ENCODE measurements at places on chromosomes 7 and 10.
A peak's percentile ranks its signal among the peaks of the same experiment; 100 is the strongest.

DNA sequence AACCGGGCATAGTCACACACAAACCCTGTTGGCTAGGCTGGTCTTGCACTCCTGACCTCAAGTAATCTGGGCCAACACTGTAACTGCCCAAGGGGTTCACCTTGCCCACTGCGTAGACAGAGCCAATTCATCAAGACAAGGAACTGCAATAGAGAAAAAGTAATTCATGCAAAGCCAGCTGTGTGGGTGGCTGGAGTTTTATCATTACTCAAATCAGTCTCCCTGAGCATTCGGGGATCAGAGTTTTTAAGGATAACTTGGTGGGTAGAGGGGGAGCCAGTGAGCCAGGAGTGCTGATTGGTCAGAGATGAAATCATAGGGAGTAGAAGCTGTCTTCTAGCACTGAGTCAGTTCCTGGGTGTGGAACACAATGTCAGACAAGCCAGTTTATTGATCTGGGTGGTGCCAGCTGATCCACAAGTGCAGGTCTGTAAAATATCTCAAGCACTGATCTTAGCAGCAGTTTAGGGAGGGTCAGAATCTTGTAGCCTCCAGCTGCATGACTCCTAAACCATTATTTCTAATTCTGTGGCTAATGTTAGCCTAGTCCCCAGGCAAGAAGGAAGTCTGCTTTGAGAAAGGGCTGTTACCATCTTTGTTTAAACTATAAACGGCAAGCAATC, 15.6 kb upstream of the FXYD4 start:
- no peak for DNase-seq

DNA sequence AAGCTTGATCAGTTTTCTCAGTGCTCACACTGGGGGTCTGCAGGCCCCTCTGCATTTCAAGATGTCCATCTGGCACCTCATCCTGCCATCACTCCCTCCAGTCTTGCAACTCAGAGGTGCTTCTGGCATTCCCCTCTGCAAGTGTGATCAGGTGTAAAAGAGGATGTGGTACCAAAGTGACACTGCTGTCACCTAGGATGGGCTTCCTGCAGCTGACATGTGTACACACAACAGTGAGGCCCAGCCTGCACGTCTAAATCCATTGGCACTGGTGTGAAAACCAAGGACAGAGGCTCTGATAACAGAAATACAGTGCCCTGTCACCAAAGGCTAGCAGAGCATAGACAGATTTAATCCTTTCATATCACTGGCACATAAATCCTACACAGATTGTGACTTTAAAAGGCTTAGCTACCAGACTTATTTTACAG, 162.5 kb upstream of the CELF2 start:
- no peak for DNase-seq

DNA sequence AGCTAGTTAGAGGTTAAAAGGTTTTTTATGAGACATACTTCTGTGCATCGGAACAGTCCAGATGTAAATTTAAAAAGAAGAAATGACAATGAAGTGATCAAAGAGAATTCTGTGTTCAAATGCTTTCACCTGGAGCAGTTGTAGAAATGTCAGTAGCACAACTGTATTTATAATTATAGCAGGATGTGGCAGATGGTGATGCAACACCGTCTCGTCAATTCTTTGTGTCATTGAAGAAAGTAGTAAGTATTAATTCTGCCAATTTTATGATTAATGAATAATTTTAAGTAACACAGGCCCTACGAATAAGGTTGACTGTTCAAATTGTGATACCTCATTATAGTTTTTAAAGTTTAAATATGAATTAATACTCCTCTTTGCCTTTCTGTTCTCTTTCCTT, 171.1 kb downstream of the ADK start:
- DNase-seq, result no peak

GRCh38 chr7:135510592-135511183, 786 bp upstream of the CNOT4 start:
- no peak for DNase-seq

DNA sequence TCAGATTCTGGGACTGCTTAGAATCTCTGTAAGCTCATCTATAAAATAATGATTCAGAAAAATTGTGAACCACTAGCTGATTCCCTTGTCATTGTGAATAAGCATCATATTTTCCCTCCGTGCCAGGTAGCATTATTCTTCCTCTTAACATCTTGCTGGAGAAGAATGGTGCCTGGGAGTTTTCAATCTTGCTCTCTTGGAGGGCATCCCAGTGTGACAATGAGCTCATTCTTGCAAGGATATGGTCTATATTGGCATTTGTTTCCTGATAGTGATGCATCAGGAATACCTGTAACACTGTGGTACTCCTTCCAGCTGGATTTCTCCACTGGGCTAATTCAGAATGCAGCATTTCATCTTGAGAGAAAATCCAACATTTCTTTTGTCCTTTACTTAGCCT, 126.4 kb upstream of the ITGB1 start:
- no peak for DNase-seq

DNA sequence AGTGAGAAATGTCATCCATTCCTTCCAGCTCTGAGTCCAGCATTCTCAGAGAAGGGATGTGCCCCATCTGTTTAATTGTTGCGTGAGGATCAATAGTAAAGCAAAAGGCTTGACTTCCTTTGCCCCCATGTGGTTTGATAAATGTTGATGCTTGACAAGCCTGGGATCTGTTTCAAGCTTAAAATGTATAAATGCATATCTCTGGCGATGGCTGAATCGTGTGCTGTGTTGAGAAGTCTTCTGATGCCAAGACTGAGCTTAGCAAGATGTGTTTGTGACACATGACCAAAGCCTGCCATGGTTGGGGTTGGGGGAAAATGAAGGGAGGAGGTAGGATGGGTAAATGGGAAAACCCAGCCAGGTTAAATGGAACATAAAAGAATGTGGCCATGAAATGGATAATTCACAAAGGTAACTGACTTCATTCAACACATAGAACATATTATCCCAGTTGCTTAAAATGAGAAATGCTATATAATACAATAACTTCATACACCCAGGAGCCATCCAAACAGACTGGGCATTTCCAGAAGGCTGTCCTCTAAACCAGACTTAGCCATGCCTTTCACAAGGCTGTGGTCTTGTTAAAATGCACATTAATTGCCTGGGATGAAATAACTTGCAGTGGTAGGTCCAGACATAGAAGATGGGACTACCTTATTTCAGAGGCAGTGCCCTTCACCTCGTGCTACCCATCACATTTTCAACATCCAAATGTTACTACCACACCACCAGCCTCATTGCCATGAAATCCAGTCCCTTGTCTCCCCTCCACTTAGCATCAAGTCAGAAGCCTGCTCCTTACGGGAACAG, 147.3 kb upstream of the PDE1C start:
- no peak for DNase-seq

DNA sequence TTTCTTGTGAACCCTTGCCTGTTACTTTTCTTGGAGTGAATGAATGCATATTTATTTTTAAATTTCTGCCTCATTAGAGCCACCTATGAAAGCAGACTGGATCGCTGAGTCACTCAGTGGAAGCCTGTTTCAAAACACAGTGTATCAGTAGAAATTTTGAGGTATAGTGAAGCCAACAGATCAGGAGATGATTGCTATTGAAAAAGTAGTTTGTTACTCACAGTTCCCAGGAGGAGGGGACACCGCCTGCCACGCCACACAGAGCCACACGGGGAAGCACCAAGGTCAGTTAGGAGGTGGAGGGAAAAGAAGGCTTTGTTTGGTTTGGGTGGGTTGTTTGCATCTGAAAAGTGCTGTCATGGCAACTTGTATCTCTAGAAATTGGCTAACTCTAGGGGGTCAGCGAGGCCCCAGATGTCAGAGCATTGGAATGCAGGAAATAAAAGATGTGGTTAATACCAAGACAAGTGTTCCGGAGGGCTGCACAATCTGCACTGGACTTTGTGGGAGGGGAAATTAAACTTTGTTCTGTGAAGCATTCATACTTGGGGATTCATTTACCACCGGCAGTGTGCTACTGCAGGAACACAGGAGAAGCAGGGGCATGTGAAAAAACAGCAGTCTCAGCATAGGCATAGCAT, 106.4 kb upstream of the SDK1 start:
- DNase-seq, result no peak

- DNase-seq, result no peak
Observed at GRCh38 chr7:97025983-97026714, 1.5 kb upstream of the DLX5 start.

GRCh38 chr10:63922468-63923284, 401.5 kb downstream of the REEP3 start:
- DNase-seq, result no peak

DNA sequence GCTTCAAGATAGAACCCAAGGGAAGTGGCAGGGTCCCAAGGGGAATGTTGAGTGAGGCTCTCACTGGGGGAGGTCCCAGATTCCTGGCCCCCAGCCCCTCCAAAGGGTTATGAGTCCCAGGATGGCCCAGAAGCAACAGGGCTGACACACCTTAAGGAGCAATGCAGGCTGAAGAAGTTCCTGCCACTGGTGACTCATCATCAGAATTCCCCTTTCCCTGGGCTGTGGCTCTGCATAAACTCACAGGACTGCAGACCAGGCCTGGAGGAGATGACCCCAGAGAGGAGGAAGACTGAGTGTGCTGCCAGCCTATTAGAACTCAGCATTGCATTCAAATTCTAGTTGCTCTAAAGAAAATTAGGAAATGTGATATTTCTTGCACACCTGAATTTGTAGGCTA, 126.7 kb downstream of the DPP6 start:
- DNase-seq, result no peak

DNA sequence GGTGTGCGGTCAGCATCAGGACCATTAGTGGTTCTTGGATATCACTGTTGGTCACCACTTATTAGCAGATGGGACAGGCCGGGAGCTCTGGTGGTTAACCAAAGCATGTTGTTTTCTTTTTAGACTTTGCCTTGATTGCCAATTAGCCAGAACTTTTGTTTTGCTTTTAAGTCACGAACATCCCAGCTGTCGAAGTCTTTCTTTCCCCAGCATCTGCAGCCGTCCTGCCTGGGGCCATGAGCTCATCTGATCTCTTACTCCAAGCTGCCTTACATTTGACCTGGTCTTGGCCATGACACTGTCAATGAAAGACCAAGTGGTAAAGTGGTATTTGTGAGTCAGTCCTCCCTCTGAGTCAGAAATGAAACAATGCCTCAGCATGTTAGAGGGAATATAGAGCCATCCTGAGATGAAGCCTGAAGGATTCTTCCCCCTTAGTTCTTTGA, 53.9 kb upstream of the CREB5 start:
- DNase-seq, result peak; percentile 96

GRCh38 chr7:82865856-82866255, 296.8 kb downstream of the PCLO start:
- no peak for DNase-seq

- no peak for DNase-seq
Observed at GRCh38 chr10:43607199-43607573, 948 bp downstream of the ZNF485 start.

DNA sequence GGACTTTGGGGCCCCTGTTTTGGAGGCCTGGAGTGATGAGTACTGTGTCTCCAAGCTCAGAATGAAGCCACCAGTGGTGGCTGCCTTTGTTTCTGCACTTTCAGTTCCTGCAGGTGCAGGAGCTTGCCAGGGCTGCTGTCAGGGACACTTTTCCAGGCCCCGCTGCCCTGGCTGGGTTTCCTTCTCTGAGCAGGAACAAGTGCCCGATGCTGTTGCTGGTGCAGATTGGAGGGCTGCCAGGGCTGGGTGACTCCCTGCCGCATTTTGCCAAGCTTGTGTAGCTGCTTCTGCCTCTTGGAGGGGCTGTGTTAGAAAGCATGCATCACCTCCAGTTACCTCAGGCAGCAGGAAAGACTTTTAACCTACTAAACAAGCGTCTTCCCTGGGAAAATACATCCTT, 211.1 kb downstream of the MGMT start:
- no peak for DNase-seq

DNA sequence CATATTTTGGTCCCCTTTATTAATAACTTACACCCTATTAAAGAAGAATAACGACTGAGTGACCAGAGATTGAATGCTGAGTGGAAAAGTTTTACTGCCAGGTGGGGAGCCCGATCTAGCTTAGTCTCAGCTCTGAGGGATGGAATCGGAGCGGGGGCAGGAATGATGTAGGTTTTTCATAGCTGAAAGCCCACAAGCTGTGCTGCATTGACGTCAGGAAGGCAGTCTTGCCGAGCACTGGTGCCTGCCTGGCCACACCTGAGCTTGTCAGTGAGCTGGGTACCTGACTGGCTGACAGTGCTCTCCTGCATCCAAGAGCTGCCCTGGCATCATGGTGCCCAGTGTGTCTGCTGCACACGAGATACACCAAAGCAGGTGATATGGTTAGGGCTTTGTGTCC, 34.8 kb downstream of the GRK5 start:
- DNase-seq, result no peak

GRCh38 chr10:131898061-131898460, 2.7 kb upstream of the PPP2R2D start:
- DNase-seq, result no peak

DNA sequence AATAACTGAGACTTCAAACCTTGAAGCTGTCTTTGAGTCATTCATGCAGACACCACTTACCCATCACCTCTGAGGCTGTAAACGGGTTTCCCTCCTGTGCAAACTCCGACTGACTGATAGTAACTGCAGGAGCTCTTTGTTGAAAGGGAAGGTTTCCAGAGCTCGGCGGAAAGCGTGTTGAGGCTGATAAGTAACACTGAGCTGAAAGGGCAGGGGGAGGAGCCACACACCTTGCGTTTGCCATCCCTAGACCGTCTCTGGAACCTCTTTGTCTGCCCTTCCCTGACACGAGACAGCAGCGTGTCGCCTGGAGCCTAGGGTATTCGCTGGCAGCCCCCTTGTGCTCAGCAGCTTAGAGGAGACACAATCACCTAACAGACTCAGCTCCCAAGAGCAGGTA, 134.0 kb downstream of the PAXIP1 start:
- no peak for DNase-seq

DNA sequence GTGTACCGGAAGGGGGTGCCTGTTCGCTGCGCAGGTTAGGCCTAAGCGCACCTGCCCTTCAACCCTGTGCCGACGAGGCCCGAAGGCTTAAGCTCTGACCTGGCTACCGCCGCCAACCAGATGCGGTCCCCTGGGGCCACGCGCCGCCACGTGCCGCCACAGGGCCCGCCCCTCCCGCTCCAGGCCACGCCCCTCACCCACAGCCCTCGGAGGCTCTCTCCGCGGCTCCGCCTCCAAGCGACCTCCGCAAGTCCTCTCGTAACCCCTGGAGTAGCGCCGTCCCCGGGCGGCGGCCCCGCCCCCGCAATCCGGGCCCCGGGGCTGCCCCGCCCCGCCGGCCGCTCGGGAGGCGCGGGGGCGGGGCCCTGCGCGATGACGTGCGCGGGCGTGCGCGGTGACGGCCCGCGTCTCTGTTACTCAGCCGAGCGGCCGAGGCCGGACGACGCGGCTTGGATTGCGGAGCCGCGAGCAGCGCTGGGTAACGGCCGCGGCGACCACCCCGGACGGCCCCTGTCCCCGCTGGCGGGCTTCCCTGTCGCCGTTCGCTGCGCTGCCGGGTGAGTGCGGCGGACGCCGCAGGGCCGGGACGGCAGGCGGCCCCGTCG, at the start of gene MAPK8:
TSS of gene MAPK8 (plus strand) at position 413 of the 605 bp plus-strand sequence. CDS start 94,984 bp downstream, outside the sequence.
- peak; percentile 62 for DNase-seq

Data from GM04504 (cell line).